ENCODE measurements at places on chromosomes 3 and 15. TPM values are rescaled to one million over a fixed set of nuclear protein-coding genes. Genes with fewer than 3 reads are reported as not detected.

The KCNMB2 gene
- not detected for total RNA-seq

The CD276 gene
- total RNA-seq = 127 TPM

The OCA2 gene
- not detected for total RNA-seq

The ASB14 gene
- not detected for total RNA-seq

The BNC1 gene
- 10.2 TPM for total RNA-seq

The C3orf70 gene
- 4.3 TPM for total RNA-seq

The EPHB1 gene
- 0.34 TPM for total RNA-seq

The IL5RA gene
- not detected for total RNA-seq

The ECE2 gene
- total RNA-seq = not detected

The APBA2 gene
- 11.7 TPM for total RNA-seq

The CDCP1 gene
- total RNA-seq = 0.77 TPM

The UROC1 gene
- total RNA-seq = not detected

The MRAS gene
- total RNA-seq = 30.6 TPM

The TTLL13 gene
- 0.23 TPM for total RNA-seq

The TMEM158 gene
- total RNA-seq = 39.8 TPM

The ITPKA gene
- total RNA-seq = 2.8 TPM

The FAM174B gene
- 0.94 TPM for total RNA-seq

The MEX3B gene
- 40.7 TPM for total RNA-seq

The LRRC31 gene
- not detected for total RNA-seq

The PODXL2 gene
- 4.2 TPM for total RNA-seq

The DPPA4 gene
- not detected for total RNA-seq

The OR5K2 gene
- total RNA-seq = not detected

The SLC12A1 gene
- total RNA-seq = not detected

The UBAP1L gene
- 0.34 TPM for total RNA-seq

The TIMP4 gene
- total RNA-seq = 13.1 TPM
